Uterus (tissue), 4 donors: ENCODE measurements at places on chromosomes 5 and 9.

- no peak for DNase-seq
These were observed 10.1 kb downstream of the BRD9 start for GRCh38 chr5:882253-883183.

DNA sequence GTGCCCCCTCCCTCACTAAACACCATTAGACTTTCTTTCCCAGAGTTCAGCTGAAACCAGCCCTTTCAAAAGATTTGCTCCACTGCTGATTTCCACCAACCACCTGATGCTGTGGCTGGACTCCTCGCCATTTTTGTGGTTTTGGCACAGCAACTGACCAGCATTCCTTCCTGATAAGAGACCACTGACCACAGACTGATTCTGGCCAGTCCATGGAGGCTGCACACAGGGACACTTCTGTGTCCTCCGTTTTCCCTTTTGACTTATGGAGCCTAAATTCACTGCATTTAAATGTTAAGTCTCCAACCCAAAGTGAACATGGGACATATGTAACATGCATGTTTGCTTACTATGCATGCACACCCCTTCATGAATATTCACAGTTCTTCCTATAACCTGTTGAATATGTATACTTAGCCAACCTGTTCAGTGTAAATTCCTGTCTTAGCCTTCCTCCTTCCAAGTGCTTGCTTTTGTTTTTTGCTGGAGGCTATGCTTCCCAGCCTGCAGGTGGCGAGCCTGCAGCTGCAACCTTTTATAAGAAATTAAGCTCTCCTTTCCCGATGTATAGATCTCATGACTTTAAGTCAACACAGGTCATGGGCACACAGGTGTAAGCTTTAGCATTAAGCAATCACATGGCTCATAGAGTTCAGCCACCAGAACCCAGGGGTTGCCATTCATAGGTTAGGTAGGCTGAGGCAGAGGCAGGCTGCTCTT lies 78.7 kb downstream of the ACTL7B start:
- no peak for DNase-seq

- DNase-seq: no peak
These were observed 66.5 kb downstream of the COL27A1 start for GRCh38 chr9:114221706-114222465.

- DNase-seq: no peak
These were observed 36.6 kb downstream of the MELK start for GRCh38 chr9:36609306-36609705.

- DNase-seq: peak; percentile 54
These were observed 3.2 kb downstream of the RBM18 start for GRCh38 chr9:122261469-122261881.

GRCh38 chr9:76984486-76984885 lies 35.0 kb upstream of the FOXB2 start:
- no peak for DNase-seq

DNA sequence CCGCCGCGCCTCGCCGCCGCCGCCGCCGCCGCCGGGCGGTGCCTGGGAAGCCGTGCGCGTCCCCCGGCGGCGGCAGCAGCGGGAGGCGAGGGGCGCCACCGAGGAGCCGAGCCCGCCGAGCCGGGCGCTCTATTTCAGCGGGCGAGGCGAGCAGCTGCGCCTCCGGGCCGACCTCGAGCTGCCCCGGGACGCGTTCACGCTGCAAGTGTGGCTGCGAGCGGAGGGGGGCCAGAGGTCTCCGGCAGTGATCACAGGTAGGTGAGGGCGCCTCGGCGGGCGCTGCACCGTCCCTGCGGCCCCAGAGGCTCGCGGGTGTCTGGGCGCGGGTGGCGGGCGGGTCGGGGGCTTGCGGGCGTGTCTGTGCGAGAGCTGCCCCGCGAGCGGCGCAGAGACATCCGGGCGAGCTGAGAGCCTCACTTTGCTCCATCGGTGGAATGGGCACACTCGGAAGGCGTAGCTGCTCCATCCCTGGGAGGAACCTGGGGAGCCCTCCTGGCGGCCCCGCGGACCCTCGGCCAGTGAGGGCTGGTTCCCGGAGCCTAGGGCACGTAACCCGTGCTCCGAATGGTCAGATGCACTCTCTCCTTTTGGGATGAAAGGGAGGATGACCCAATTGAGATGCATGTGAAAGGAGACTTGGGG lies 864 bp downstream of the PAPPA start:
- DNase-seq: peak; percentile 36

GRCh38 chr5:33850100-33850594 lies 41.6 kb downstream of the ADAMTS12 start:
- DNase-seq: no peak

DNA sequence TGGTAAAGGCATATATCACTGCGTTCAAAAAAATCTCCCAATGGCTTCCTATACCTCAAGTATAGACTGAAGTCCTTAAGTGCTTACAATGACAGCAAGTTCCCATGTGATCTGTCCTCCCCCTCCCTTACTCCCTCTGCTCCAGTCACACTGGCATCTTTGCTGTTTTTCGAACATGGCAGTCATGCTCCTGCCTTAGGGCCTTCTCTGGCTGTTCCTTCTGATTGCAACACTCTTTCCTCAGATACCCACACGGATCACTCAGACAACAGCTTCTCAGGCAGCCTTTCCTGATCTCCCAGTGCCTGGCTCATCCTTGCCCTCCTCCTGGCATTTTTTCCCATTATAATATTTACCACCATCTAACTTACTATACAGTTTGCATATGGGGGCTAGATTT lies 232.8 kb downstream of the ARHGEF28 start:
- no peak for DNase-seq
